ENCODE measurements at places on chromosomes 16 and 17.

DNA sequence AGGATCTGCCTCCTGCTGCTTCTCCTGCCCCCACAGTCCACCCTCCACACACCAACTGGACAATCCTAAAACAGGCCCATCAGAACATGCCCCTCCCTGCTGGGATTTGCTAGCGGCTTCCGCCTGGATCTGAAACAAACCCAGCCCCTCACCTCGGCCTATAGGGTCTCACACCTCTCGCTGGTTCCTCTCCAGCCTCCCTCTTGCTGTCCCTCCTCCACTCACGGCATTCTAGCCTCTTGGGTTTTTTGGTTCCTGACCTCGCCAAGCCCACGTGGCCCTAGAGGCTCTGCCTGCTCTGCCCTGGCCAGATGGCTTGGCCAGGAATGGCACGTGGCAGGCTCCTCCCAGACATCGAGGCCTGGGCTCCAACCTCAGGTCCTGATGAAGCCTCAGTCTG is 15.7 kb upstream of the MTSS2 start:
- no peak for DNase-seq

- DNase-seq: no peak
Observed at GRCh38 chr16:4383591-4384444, 12.2 kb downstream of the VASN start.

DNA sequence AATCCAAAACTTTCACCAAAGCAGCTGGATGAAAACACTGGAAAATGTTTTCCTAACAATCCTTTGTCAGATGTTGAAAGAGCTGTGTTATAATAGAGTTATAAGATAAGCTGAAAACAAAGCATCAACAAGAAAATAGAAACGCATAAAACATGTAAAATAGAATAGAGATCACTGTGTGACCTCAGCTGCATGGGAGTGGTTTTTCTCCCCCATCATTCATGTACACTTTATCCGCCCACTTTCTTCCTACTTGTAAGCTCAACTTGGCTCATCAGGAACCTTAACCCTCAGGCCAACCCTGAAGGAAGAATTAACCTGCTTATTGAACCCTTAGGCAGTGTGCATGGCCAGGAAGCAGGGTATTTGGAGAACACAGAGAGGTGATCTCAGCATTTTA is 238.5 kb upstream of the PMFBP1 start:
- DNase-seq: no peak

- no peak for DNase-seq
Observed at GRCh38 chr16:19417640-19418039, at the start of gene TMC5. TSS of gene TMC5 (plus strand) at chr16:19417883. CDS start at chr16:19440039, 22,156 bp downstream.

- no peak for DNase-seq
Observed at GRCh38 chr17:34672176-34672785, 92.9 kb downstream of the TMEM132E start.

DNA sequence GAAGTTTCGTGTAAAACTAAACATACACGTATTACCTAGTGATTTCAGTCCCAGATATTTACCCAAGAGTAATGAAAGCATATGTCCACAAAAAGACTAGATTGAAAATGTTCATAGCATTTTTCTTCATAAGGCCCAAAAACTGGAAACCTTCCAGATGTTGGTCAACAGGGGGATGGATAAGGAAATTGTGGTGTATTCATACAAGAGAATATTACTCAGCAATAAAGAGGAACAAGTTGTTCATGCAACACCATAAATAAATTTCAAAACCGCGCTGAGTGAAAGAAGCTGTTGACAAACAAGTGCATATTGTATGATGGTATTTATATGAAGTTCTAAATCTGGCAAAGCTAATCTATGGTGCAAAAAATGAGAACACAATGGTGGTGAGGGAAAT is 54.1 kb upstream of the NFAT5 start:
- DNase-seq: no peak

- DNase-seq: no peak
Observed at GRCh38 chr16:11597235-11598095, 10.7 kb upstream of the LITAF start.

- DNase-seq: no peak
Observed at GRCh38 chr16:48180868-48181480, 25.2 kb upstream of the ABCC12 start.

GRCh38 chr17:79803421-79803996 is 6.6 kb upstream of the CBX8 start:
- no peak for DNase-seq

GRCh38 chr17:9918804-9919352 is 13.8 kb upstream of the RCVRN start:
- no peak for DNase-seq

- DNase-seq: no peak
Observed at GRCh38 chr17:79399610-79400144, 211.2 kb downstream of the RBFOX3 start.

DNA sequence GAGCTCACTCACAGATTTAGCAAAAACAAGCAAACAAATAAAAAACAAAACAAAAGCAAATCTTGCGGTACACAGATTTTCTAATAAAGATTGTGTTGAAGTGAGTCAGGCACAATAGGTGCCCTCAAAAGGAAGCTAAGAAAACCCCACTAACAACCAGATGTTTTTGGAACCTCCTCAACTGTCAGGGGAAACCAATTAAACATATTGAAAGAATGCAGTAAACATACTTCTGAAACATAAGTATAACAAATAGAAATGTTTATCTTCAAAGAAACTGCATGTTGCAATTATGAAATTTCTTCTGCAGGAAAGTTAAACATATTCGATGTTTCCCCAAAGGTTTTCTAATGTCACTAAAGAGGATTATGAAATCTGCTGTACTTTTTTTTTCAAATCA is 110.5 kb upstream of the CORO6 start:
- DNase-seq: no peak

DNA sequence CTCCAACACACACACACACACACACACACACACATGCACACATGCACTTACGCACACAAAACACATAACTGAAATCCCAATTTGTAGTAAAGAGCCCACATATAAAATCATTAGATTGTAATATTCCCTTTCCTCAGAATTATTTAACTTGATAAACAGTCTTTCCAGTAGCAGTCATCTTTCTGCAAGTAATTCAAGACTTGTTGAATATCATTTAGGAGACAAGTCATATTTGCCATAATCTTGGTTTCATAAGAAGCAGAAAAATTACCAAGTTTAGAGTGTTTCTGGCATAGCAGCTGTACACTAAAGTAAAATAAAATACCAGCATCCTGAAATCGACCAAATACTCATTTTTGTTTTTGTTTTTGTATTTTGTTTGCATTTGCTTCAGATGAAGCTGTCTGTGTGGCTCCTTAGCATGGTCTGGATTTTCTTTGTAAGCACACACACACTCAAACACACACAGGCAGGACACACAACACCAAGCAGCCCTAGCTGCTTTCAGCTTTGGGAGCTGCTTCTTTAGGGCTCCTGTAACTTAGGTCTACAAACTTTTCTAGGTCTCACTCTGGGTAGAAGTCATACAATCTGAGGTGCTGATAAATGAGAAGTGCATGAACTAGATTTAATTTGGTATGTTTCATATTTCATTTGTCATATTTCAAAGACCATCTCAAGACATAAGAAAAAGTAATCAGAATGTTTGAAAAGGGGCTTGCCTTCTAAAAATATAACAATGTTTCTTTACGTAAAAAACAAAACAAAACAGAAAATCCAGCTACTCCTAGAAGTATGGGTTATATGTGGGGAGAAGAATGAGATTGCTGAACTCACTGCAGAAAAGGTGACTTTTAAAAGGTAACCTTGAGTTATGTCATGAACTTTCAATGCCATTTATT is 3.0 kb downstream of the SALL1 start:
- no peak for DNase-seq

GRCh38 chr17:82103553-82104451 is 5.8 kb upstream of the FASN start:
- DNase-seq: no peak

GRCh38 chr17:76676629-76677028 is 33.1 kb upstream of the ST6GALNAC1 start:
- DNase-seq: no peak

DNA sequence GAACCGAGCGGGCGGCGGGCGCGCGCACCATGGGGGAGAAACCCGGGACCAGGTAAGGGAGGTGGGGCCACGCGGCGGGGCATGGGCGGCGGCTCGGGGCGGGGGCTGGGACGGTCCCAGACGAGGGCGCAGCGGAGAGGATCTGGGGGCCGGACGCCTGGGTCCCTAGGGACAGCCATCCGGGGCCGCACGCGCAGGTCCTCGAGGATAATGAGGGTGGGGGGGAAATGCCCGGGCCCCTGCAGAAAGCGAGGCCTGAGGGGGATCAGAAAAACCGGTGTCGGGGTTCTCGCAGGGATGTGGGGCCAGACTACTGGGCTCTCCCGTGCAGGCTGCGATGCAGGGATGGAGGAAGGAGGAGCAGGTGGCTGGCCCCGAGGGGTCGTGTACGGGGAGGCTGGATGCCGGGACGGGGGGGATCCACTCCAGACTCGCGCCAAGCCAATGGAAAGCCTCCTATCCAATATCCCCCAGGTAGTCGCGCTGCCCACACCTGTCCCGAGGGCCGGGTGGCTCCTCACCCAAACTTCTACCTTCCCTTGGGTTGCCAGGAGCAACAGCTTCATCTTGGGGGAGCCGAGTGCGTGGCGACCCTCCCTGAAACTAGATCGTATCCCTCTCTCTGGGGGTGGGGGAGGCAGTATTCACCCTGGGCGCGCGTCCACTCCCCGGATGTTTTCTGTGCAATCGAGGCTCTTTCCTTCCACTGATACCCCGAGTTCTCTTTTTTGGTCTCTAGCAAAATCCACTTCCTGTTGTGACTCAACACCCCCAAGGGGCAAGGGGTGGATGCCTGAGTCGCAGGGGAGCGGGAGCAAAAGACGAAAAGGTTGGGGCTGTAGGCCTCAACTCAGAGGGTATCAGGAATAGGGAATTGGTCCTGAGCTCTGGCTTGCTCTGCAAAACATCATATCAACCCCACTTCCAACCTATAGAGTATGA is 532 bp downstream of the ARRB2 start:
- peak; percentile 18 for DNase-seq

DNA sequence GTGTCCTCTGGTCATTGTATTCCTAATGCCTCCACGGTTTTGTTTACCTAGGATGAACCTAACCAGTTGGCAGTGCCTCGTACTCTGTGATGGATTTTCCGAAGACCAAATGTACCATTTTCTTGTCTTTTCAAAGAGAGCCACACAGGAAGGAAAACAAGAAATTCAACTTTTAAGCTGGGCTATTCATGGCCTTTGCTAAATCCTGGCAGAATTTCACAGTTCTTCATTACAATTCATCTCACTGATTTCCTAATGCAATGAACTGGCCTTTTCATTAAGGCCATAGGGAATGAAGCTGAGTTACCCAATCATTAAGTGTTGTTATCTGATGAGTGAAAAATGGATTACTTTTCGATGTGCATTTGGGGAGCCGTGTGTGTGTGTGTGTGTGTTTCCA is 7.9 kb upstream of the KCNJ16 start:
- no peak for DNase-seq

GRCh38 chr16:50665128-50665878 is 15.8 kb downstream of the SNX20 start:
- peak; percentile 73 for DNase-seq

DNA sequence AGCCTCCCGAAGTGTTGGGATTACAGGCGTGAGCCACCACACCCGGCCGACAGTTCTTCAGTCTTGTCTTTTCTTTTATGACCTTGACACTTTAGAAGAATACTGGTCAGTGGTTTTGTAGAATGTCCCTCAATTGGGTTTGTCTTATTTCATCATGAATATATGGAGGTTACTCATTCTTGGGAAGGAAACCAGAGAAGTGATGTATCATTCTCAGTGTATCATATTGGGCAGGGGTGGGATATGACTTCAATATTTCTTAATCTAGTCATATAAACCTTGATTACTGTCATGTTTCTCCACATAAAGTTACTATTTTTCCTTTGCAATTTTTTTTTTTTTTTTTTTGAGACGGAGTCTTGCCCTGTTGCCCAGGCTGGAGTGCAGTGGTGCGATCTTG is 36.9 kb downstream of the SNTB2 start:
- no peak for DNase-seq

DNA sequence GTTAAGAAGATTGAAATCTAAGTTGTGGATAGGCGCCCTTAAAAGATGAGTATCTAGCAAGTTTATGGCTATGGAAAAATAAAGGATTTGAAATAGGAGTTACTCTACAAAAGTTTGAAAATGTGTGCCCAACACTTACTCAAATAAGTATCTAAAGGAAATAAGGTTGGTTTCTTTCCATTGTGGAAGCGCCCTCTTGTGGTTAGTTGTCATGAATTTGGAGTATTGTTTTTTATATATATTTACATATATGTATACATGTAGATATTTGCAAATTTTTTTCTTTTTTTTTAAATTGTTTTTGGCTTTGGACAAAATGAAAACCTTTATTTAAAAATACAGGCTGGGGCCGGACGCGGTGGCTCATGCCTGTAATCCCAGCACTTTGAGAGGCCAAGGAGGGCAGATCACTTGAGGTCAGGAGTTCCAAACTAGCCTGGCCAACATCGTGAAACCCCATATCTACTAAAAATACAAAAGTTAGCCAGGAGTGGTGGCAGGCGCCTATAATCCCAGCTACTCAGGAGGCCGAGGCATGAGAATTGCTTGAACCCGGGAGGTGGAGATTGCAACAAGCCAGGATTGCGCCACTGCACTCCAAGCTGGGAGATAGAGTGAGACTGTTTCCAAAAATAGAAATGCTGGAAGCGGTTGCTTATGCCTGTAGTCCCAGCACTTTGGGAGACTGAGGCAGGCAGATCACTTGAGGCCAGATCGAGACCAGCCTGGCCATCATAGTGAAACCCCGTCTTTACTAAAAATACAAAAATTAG is 24.0 kb upstream of the VPS4A start:
- peak; percentile 15 for DNase-seq

GRCh38 chr16:80040413-80040812 is 439.9 kb upstream of the MAF start:
- DNase-seq: no peak

- DNase-seq: no peak
Observed at GRCh38 chr16:66255647-66256046, 110.8 kb upstream of the CDH5 start.

DNA sequence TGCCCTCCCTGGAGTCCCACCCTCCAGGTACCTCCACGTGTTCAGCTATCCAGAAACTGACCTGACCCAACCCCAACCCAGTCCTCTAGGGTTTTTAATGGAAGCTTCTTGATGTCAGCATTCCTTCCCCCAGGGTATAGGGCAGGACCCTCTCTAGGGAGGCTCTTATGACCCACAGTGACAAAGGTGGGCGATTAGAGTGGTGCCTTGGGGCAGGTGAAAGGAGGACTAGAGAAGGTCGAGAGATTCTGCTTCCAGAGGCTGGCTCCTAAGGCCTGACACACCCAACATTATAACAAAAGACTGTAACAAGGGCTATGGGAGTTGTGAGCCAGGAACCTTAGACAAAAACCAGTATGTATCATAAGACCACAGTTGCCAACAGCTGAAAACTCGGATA is 17.2 kb downstream of the COX11 start:
- DNase-seq: no peak

- no peak for DNase-seq
Observed at GRCh38 chr16:85257483-85257882, 145.2 kb upstream of the CIBAR2 start.

- no peak for DNase-seq
Observed at GRCh38 chr16:64445649-64446048, 676.2 kb downstream of the CDH11 start.
